ENCODE measurements at places on chromosomes 2 and 18.

DNA sequence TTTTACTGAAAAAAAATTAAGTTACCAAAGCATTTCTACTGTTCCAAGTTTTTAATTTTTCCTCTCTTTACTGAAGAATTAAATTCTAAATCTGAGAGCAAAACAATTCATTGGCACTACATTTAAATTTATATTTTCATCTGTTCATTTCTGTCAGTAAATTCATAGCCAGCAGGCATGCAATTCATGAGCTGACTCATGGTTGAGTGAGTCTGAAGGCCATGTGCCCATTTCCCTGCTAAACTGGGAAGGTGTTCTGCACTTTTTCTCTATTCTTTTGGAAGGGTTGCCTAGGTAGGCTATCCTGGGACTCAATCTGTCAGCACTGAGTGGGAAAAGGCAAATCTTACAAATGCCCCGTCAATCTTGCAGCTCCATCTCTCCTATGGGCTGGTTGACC, 88.7 kb downstream of the KLHL14 start:
- DNase-seq = no peak

- no peak for DNase-seq
Observed at GRCh38 chr2:105327690-105328089, 1.8 kb downstream of the TGFBRAP1 start.

DNA sequence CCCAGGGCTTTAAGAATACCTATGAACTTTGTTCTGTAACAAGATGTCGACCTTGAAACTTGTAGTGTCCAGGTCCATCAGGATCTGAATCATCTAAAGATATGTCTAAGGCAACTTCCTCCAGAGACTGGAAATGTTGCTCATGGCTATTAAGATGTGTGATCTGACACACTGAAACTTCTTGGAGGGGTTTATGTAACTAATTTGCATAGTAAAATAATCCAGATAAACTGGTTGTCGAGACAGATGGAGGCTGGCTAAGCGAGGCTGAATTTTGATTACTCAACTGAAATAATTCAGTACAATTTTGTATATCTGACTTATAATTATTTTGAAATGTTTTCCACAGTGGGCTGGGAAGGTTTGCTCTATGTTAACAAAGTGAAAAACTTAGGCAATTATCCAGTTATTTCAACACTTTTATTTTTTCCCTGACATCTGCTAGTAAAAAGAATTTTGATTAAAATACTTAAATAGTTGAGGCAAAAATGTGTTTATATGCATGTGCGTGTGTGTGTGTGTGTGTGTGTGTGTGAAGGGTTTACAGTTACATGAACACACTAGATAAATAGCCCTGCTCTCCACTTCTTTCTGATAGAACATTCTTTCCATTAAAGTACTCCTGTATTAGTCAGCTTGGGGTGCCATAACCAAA, 11.4 kb upstream of the MAP3K20 start:
- no peak for DNase-seq

DNA sequence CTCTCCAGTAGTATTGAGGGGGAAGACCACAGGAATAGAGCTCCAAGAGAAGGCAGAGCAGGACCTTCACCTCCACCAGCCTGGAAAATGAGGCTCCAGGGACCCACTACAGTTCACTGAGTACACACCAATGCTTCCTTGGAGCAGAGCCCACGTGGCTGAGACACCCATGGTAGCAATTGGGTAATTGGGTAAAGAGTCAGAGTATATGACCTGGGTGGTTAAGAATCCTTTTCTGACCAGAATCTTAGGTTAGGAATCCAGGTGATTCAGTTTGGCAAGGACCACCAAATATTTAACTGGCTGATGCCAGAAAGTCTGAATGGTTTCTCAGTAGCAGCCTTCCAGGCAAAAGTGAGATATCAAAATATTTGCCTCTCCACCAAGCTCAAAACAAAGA, 107.7 kb downstream of the MDH1 start:
- DNase-seq = no peak

DNA sequence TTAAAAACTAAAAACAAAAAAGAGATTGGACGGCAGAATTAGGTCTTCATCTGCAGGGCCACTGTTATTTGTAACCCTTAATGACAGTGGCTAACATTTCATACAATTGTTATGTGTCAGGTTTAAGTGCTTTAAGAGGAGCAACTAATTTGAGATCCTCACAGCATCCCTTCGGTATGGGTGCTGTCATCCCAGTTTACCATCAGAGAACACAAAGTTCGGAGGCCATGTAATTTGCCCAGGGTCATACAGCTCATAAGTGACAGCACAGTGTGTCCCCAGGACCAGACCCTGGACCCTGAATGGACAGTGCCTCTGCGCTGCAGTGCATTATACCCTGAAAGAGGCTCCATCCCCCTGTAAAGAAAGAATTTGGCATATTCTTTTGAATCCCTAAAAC, 114.7 kb downstream of the FEZ2 start:
- DNase-seq = no peak

DNA sequence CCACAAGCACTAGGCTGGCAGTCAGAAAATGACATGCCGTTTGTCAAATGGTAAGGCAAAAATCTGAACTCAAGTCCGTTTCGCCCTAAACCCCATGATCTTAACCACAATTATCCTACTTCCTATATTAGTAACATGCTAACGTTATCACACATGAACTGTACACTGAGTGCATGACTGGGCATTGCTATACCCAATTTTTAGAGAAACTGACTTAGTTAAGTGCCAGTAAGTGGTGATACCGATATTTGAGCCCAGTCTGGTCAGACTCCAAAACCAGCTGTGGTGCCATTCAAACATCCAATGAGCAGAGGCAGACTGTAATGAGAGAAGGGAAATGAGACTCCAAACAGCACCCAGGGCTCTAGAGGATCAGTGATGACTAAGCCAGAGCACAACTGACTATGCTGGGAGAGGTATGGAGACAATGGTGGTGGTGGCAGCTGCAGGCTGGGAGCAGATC, 311.7 kb upstream of the PKDCC start:
- DNase-seq = no peak
